ENCODE measurements at places on chromosomes 1 and 21.
A peak's percentile ranks its signal among the peaks of the same experiment; 100 is the strongest.

DNA sequence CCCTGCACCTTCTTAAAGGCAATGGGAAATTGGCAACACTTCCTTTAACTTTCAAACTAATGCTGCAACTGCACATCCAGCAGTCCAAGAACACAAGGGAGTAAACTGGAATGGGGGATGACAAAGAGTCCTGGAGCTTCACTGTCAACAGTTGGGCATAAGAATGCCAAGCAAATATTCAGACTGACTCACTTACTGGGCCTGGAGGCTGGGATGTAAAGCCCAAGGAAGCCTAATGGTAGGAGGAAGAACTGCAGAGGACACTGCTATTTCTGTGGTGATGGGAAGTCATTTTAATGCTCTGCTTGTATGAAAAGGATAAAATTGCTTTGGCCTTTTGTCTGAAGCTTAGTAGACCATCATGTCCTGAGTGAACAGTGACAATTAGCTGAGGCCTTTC, 15.7 kb upstream of the DMRTA2 start:
- DNase-seq = no peak

DNA sequence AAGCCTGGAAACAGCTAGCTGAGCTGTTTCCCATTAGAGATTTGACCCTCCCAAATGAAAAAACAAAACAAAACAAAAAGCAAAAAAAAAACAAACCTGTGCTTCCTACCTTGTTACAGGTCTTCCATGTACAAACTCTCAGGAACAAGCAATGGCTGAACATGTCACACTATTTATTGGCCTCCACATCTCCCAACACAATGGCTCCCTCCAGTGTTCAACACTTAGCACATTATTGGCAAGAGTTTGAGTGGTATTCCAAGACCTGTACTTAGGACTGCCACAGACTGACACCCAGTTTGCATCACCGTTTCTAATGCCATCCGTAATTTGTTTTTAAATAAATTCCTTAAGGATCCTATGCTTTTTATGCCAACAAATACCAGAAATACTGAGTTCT, 195.0 kb upstream of the OLFM3 start:
- peak; percentile 32 for DNase-seq

- no peak for DNase-seq
Measured at GRCh38 chr1:167328306-167328815, 107.7 kb downstream of the POU2F1 start.

- DNase-seq = no peak
Measured at GRCh38 chr1:2645776-2646175, 13.0 kb upstream of the MMEL1 start.

DNA sequence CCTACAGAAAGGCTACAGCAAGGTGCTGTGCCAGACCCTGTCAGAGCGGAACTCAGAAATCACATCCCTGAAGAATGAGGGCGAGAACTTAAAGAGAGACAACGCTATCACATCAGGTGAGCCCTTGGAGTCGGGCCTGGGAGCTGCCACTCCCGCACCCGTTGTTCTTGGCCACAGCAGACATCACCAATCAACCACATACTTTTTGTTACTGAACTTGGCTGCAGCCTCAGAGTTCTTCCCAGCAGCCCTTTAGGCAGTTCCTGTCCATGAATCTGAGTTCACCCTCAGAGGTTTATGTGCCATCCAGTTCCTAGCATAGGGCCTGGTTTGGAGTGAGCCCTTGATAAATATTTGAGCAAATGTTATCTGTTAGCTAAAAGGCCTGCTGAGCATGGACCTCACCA, 61.6 kb downstream of the FHAD1 start:
- DNase-seq = no peak

Measured in NCI-H2081 treated with DMSO at 0.1 percent for 48 hours (cell line).